ENCODE measurements at places on chromosomes 11 and 22.

DNA sequence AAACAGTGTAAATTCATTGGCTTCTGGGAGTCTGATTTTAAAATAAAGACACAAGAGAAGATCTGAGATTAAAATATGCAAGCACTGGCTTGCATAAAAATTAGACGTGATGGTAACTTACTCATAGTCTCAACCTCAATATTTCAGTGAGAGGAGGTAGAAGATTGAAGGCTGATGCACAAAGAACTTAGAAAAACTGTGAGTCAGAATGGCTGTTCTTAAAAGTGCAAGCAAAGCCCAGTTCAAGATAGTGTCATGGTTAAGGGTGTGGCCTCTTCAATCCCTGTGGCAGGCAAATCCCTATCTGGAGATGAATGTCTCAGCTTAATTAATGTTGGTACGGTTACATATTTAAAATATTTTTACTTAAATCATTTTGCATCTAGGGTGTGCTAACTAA, 33.6 kb upstream of the FIBIN start:
- DNase-seq, result no peak

- no peak for DNase-seq
Observed at GRCh38 chr11:134658481-134659225, 246.6 kb upstream of the B3GAT1 start.

DNA sequence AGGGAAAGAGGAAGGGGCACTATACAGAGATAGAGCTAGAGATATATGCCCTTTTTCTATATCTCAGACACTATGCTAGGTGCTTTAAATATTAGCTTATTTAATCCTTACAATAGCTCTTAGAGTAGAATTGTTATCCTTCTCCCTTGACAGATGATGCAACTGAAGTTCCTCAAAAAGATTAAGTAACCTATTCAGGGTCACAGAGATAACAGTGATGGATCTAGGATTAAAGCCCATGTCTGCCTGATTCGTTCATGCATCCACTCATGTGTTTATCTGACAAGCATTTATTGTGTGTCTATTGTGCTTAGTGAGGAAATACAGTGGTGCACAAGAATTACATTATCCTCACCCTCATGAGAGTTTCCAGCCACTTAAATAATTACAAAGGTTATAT, 8.7 kb downstream of the CCDC83 start:
- DNase-seq, result no peak

GRCh38 chr11:93623179-93623578, 38.3 kb upstream of the CEP295 start:
- peak; percentile 17 for DNase-seq

DNA sequence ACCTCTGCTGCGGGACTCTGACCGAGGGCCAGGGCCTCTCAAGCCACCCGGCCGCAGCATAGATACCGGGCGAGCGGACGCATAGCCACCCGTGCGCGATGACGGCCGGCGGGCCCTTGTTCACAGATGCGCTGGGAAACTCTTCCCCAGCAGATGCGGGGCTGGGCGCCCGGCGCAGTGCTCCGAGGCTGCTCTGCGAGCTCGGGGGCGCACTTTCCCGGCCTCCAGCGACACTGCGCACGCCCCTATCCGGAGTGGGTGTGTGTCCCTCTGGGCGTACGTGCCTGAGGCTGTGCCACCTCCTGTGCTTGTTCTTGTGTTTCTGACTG, 104.7 kb upstream of the E2F8 start:
- DNase-seq, result no peak

GRCh38 chr22:37431801-37432707, 4.8 kb upstream of the ELFN2 start:
- DNase-seq, result no peak

DNA sequence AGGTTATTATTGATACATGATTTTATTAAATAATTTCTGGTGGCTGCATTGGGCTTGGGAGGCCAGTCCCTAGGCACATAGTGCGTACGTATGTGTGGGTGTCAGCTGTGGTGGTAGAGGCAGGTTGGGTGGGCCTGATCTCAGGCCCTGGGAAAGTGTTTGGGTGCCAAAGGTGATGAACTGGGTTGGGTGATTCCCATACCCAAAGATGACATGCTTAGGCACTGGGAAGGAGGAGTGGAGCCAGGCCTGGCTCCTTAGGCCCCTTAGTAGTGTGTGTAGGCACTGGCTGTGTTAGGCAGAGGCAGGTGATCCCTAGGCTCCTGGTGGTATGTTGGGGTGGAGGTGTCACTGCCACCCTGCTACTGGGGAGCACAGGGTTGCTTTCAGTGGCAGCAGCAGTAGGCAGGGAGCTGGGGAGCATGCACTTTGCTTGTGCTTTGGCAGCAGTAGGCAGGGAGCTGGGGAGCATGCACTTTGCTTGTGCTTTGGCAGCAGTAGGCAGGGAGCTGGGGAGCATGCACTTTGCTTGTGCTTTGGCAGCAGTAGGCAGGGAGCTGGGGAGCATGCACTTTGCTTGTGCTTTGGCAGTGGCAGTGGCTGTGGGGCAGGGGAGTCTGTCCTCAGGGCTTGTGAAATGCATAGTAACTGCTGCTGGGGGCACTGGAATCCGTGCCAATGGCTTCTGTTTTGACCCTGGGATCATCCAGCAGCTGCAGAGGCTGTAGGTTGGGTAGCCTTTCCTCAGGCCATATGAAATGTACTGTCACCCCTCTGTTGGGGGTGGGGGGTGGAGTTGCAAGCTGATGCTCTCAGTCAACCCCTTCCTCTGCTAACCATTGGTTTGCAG, 84.4 kb downstream of the RRM1 start:
- DNase-seq, result no peak

DNA sequence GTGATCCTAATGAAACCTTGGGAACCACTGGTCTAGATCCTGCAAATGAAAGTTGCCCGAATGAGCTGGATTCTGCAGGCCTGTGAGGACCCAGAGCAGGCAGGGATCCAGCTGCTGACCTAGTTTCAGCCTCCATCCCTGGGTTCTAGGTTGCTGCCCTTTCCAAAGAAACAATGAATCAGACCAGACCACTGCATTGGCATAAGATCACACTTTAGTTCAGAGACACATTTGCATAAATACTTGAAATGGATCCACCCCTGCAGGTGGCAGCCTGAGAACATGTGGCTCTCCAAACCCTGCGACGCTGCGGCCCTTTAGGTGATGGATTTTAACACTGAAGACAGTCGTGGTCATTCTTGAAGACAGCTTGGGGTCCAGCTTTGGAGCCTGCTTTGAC, 23.7 kb downstream of the ADAMTS8 start:
- no peak for DNase-seq

- no peak for DNase-seq
Observed at GRCh38 chr11:86745571-86745970, 54.8 kb upstream of the PRSS23 start.

- DNase-seq, result no peak
Observed at GRCh38 chr11:65496304-65497140, 2.3 kb upstream of the MALAT1 start.

DNA sequence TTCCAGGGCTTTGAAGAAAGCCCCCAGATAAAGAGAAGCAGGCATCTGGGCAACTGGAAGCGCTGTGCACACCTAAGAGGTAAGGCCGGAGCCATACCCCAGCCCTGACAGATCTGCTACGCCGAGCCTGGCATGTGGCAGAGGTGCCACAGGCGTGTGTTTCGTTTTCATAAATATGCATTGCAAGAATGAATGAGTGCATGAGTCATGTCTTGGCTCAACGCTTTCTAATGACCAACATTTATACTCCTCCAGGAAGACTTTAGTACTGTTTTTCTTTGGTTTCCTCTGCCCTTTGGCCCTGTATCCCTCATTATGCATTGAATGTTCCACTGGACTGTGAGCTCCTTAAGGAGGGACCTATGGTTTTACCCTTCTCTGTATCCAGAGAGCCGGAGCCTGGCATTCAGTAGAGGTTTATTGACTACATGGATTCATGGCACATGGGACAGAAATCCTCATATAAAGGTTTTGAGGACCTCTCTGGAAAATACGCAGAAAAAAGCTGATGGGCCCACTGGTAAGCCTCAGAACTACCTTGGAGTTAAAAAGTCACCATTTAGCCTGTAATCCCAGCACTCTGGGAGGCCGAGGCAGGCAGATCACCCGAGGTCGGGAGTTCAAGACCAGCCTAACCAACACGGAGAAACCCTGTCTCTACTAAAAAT, 38.9 kb upstream of the CSNK2A3 start:
- no peak for DNase-seq

- no peak for DNase-seq
Observed at GRCh38 chr22:27124351-27124966, 467.1 kb downstream of the MIAT start.

GRCh38 chr11:64849598-64850356, 5.3 kb upstream of the CDC42BPG start:
- DNase-seq, result no peak

- DNase-seq, result no peak
Observed at GRCh38 chr11:34052608-34053160, 1.2 kb downstream of the CAPRIN1 start.

- no peak for DNase-seq
Observed at GRCh38 chr11:65979261-65979759, 17.8 kb downstream of the SART1 start.

DNA sequence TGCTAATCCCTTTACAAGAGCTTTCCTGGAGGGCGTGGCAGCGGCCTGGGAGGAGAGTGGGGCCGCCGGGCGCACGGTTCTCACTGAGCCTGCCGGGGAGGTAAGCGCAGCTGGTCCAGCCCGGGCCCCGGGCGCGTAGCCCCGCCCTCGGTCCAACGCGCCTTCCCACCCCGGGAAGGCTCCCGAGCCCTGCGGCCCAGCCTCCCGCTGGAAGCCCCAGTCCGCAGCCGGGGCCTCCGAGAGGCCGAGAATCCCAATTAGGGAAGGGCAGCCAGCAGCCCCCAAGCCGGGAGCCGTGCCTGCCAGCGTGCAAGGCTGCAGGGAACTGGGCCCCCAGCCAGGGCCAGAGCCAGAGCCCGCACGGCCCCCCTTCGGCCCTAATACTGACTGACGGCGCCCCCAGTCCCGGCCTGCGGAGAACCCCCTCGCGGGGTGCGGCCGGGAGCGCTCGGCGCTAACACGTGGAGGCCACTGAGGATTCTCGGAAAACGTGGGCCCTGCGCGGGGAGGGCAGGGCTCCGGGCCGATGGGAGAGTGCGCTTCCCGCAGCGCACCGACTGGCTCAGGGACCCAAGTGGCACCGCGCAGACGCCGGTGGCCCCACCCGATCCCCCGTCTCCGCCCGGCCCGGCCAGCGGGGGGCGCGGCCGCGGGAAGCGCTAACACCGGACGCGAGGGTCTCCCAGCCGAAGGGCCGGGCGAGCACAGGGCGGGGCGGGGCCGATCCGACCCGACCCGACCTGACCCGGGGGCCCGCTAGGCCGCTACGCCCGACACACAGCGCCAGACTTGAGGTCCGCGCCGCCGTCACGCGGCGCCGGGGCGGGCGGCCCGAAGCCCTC, 5.7 kb downstream of the ZFTA start:
- DNase-seq, result no peak

Measured in GM19239 (cell line).